ENCODE measurements at places on chromosomes 1 and 21. TPM values are rescaled to one million over a fixed set of nuclear protein-coding genes. Genes with fewer than 3 reads are reported as not detected.

GRCh38 chr1:17890815-17891191, 135.7 kb downstream of the ACTL8 start:
- DNase-seq, result no peak

Gene RGS8
- total RNA-seq, result 0.84 TPM

Gene NUCKS1
- total RNA-seq, result 75.4 TPM

Gene LPAR3
- total RNA-seq, result not detected

Gene NTNG1
- 1.3 TPM for total RNA-seq

GRCh38 chr1:224592636-224593582, 23.2 kb upstream of the CNIH3 start:
- no peak for DNase-seq

DNA sequence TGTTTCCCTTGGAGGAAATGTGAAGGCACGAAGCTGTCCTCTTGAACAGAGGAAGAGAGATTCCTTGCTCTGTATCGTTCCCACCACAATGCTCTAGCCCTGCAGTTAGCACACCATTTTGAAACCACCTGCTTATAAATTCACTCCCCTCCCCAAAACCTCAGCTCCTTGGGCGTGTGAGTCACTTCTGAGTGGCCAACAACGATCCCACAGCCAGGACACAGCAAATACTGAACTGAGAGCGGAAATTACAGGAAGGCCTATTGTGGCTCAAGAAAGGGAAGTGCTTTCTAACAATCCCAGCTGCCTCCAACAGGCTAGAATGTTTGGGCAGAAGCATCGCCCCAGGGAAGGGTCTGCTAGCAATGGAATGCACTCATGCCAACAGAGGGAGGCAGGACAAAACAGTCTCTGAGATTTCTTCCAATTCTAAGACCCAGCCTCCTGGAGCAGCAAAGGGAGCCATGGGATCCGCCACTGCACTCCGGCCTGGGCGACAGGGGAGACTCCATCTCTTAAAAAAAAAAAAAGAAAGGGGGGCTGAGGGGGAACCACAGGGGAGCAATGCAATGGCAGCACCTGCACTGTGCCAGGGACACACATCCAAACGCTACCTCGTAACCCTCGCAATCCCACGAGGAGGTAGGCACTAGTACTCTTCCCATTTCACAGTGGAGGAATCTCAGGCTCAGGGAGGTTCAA, 1.9 kb downstream of the TMEM53 start:
- DNase-seq, result no peak

- no peak for DNase-seq
Measured at GRCh38 chr1:114725230-114725629, 8.7 kb upstream of the NRAS start.

All from omental fat pad (tissue), 4 donors.